NCI-H2107 (cell line): ENCODE measurements at places on chromosomes 7 and 10.

GRCh38 chr10:127041552-127041951 is 136.3 kb downstream of the DOCK1 start:
- DNase-seq, result no peak

GRCh38 chr7:151454305-151454704 is 14.4 kb upstream of the CRYGN start:
- no peak for DNase-seq

- DNase-seq, result no peak
Measured at GRCh38 chr10:29820890-29821461, 186.2 kb upstream of the SVIL start.

- DNase-seq, result no peak
Measured at GRCh38 chr10:18710201-18710653, 51.0 kb downstream of the ARL5B start.

- DNase-seq, result no peak
Measured at GRCh38 chr10:49394933-49395740, 752 bp downstream of the DRGX start.

DNA sequence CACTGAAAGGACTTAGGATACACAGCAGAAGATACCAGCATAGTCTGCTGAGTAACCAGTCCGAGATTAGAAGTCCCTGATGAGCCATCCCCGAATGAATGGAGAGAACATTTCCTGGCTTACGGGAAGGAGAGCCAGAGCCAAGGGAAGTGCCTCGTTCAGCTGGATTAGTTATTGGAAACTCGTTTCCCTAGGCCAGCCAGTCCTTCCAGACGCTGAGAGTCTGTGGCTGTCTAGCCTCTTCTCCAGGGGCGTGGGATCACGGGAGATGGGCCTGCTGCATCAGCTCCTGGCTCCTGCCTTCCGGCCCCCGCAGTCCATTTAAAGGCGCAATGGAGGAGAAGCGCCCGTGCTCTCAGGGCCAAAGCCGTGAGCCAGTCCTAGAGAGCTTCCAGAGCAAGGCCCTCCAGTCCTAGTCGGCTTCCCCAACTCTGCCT is 712.8 kb downstream of the PARD3 start:
- DNase-seq, result no peak

GRCh38 chr10:14822879-14823755 is 14.7 kb downstream of the CDNF start:
- DNase-seq, result no peak

DNA sequence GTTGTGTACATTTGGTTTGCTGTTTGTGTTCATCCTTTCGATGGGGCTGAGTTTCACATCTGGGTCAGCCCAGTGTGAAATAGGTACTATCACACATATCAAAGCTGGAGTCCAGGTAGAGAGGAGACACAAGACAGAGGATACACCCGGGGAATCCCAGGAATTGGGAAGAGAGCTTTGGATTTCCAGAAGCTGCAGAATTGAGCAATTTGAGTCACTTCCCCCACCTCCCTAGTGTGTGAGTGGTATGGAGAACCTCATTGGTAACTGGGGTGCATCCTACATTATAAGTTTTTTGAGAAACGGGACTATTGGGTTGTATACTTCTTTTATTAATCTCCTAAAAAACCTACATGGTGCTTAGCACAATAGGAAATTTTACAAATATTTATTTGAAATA is 12.1 kb upstream of the PDSS1 start:
- no peak for DNase-seq

DNA sequence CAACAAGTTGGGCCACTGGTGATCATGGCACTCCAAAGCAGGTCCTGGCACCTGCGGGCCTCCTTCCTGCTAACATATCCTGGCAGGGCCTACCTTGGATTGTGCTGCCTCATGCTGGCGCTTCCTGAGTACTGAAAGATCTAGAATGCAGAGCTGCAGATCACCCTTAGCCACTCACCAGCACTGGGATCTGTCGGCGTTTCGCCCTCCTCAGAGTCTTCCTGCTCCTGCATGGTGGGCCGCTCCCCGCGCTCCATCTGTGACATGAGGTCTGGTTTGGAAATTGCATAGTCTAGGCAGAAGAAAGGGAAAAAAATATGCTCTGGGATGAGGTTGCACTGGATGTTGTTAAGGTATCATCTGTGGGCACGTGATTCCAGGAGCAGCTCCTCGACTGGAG is 10.0 kb downstream of the ZNF777 start:
- no peak for DNase-seq

GRCh38 chr10:104824380-104825006 is 183.4 kb downstream of the SORCS3 start:
- DNase-seq, result no peak

- no peak for DNase-seq
Measured at GRCh38 chr7:2411815-2412586, 8.6 kb downstream of the CHST12 start.

- no peak for DNase-seq
Measured at GRCh38 chr10:117993166-117993565, 53.6 kb downstream of the RAB11FIP2 start.

- no peak for DNase-seq
Measured at GRCh38 chr7:1564603-1565022, 5.2 kb downstream of the PSMG3 start.

GRCh38 chr7:131010717-131011431 is 276.9 kb upstream of the KLF14 start:
- no peak for DNase-seq
